ENCODE measurements at places on chromosomes 12 and 14.

DNA sequence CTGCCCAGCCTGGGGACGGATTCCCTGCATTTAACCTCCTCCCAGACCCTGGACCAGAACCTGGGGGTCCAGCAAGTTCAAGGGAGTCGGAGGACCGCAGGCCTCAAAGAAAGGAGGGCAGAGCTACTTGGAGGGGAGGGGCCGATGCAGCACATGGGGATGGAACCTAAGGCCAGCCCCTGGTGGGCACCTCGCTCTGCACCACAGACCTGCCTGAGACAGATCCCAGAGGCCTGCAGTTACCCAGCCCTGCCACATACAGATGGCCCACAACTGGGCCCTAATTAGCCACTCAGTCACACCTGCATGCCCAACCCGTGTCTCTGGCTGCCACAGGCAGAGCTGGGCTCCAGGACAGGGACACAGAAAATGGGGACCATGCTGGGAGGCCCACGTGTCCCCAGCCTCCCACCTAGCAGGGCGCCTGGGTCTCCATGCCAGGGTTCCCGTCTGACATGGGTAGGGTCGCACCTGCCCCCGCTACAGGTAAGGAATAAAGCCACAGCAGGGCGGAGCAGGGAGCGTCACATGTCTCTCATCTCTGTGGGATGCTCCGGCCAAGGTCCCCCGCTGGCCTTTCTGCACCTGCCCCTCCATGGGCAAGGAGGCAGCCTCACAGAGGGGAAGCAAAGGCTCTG is 16.7 kb downstream of the AKT1 start:
- DNase-seq: no peak

GRCh38 chr14:54339771-54340170 is 57.0 kb upstream of the CDKN3 start:
- no peak for DNase-seq

- DNase-seq: no peak
Measured at GRCh38 chr12:19799895-19800602, 360.8 kb downstream of the AEBP2 start.

DNA sequence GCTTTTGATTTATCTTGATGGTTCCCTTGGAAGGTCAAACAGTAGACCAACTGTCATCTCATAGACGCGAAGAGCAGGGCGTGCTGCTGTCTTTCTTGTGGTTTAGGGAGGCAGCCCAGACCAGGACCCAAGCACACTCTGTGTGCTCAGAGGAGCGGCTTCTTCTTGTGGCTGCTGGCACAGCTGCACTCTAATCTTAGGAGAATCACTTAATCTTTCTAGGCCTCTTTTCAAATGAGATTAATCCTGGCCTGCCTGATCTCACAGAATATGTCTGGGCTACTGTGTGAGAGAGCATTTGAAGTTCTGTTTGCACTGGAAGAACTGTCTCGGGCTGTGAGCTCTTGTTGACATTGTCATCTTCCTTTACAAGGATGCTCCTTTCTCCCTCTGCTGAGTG is 60.0 kb upstream of the TRAF3 start:
- no peak for DNase-seq

All from CD4-positive, alpha-beta T cell treated with Interleukin-1 beta for 1 hour (primary cell).